Stimulated activated CD4-positive, alpha-beta T cell treated with anti-CD3 and anti-CD28 coated beads, Interleukin-15, amount 100 ng/mL, for 48 hours (primary cell): ENCODE measurements at places on chromosomes 6 and 20.

- DNase-seq: no peak
Observed at GRCh38 chr6:2187826-2188225, 57.6 kb downstream of the GMDS start.

DNA sequence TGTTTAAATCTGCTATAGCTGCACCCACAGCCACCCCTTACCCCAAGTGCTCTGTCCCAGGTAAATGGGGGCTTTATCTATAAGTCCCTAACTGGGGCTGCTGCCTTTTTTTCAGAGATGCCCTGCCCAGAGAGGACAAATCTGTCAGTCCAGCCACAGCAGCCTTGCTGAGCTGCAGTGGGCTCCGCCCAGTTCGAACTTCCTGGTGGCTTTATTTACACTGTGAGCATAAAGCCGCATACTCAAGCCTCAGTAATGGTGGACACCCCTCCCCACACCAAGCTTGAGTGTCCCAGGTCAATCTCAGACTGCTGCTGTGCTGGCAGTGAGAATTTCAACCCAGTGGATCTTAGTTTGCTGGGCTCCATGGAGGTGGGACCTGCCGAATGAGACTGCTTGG is 505.2 kb downstream of the CBLN4 start:
- DNase-seq: no peak

DNA sequence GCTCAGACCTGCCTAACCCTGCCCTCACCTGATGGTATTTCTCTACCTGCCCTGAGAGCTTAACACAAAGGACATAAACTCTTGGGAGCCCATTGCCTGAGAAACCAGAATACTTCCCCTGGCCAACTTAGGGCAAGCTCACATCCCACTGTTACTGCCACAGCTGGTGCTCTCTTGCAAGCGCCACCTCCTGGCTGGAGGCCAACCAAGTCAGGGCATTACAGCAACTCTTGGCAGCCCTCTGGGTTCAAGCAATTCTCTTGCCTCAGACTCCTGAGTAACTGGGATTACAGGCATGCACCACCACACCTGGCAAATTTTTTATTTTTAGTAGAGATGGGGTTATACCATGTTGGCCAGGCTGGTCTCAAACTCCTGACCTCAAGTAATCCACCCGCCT is 70.1 kb downstream of the HECA start:
- no peak for DNase-seq

DNA sequence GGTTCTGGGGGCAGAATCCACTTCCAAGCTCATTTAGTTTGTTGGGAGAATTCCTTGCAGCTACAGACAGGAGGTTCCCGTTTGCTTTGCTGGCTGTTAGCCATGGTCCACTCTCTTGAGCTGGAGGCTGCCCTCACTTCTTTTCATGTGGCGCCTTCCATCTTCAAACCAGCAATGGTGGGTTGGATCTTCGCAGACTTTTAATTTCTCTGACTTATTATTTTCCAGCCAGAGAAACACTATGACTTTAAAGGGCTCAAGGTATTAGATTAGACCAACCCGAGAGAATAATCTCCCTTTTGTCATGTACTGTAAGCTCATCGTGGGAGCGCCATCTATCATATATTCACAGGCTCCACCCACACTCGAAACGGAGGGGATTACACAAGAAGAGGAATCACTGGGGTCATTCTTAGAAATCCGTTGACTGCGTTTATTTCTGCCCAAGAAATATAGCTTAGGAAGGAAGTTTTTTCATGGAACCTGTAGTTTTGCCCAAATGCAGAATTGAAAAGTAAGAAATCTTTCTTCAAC is 38.9 kb downstream of the SAMD5 start:
- DNase-seq: no peak
